ENCODE measurements at places on chromosomes 5 and 9.
A peak's percentile ranks its signal among the peaks of the same experiment; 100 is the strongest.

- no peak for DNase-seq
Observed at GRCh38 chr9:93949073-93949693, 6.0 kb downstream of the BARX1 start.

- DNase-seq, result no peak
Observed at GRCh38 chr9:79154806-79155205, 417.0 kb upstream of the TLE4 start.

GRCh38 chr9:20028849-20029231 lies 240.0 kb upstream of the SLC24A2 start:
- no peak for DNase-seq

- DNase-seq, result no peak
Observed at GRCh38 chr9:89405826-89406225, 87.5 kb downstream of the SECISBP2 start.

DNA sequence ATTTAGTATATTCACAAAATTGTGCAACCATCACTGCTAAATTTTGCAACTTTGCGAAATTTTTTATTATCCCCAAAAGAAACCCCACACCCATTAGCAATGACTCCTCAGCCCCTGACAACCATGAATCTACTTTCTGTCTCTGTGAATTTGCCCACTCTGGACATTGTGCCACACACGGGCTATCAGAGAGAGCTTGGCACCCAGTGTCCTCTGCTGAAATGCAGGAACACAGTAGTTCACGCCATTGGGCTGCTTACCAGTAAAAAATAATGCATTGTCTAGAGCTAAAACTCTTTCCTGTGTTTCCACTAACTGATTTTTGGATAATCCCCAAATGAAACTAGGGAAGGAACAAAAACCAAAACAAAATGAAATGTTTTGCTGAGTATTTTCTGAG lies 60.0 kb downstream of the HRH2 start:
- no peak for DNase-seq

DNA sequence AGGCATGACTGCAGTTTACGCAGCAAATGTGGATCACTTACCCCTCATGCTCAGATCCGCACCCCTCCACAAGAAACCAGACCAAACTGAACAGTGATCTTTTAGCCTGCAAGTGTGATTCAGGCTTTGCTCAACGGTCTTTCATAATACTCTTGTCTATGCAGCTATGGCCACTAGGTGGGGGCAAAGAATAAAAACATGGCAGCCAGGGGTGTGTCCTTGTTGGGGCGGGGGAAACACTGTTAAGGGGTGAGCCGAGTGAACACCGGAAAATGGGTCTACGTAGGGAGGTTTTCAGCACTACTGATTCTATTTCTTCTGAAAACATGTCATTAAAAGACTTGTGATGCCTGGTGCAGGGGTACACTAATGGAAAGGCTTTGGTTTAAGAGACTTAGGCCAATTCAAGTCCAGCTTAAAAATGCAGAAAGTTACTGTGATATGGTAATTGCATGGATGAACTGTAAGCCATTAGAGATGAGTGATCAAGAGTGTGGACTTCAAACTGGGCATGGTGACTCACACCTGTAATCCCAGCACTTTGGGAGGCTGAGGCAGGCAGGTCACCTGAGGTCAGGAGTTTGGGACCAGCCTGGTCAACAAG lies 49.9 kb upstream of the GPR151 start:
- DNase-seq, result no peak

DNA sequence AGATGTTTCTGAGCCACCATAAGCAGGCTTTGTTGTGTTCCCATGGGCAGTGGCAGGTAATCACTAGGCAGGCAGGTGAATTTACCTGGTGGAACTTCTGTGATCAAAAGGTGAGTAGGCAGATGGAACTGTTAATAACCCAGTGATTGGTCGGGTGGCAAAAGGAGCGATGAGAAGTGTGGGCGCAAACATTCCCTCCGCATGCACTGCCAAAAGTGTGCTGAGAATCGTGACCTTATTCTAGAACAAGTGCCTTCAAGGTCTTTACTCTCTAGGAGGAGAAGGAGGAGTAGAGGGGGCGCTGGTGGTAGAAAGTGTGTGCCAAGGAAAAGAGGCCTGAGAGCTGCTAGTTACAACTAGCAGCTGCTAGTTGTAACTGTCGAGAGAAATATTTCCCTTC lies 3.3 kb downstream of the OTULINL start:
- no peak for DNase-seq

DNA sequence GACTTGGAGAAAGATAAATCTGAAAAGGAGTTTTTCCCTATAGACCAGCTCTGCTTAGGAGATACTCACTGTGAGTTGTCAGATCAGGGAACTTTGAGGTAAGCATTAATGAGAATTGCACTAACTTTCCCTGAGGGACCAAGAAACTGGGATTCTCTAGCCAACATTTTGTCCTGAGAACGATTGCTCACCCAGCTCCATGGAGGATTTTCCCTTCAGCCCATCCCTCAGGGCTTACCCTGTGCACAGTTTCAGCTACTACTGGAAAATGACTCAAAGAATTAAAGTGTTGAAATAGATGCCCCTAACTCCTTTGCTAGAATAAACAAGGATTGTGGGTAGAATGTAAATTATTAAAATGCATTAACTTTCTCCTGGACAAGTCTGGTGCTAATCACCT lies 237.2 kb upstream of the IL12B start:
- DNase-seq, result no peak

- DNase-seq, result no peak
Observed at GRCh38 chr9:117121316-117121715, 293.5 kb downstream of the ASTN2 start.

DNA sequence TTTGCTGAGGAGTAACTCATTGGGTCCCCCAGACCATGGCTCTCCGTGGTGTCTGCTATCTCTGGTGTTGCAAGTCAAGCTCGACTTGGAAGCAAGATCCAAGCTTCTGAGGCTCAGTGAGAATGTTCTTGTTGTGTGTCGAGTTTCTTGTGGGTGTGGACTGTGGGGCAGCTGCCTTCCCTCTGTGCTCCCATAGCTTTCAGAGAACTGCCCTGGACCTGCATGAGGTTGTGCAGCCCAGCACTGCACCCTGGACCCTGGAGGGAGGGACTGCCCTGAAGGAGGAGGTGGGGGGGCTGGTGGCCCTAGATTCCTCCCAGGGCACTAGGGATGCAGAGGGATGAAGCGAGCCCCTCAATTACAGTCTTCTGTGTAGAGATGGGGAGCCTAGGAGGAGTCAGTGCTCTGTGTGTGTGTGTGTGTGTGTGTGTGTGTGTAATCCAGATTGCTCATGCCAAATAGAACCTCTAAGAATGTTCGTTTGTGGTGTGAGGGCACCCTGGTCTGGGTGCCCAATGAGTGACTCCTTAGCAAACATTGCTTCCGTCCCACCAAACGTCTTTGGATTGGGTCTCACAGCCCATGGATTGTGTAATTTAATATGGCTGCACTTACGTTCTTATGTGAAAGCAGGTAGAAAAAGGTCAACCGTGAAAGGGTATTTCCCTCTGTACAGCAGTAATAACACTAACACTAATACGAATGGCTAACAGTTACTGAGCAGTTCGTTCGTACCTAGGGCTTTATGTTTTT lies 143.3 kb upstream of the LMX1B start:
- peak; percentile 3 for DNase-seq

DNA sequence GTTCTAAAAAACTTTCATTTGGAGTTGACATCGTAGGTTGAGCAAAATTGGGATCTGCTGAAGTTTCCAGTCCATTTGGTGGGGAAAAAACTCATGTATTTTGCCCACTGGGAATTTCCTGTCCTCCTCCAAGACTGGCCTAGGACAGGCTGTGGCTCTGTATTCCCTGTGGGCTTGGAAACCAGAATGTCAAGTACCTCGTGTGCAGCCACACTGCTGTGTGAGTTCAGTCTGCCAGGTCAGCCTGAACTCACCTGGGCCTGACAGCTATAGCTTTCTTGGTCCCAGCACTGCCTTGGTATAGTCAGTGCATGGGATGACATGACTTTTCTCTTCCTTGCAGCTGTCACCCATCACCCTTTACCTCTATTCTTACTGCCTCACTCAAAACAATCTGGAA lies 35.0 kb upstream of the KLF9 start:
- no peak for DNase-seq

DNA sequence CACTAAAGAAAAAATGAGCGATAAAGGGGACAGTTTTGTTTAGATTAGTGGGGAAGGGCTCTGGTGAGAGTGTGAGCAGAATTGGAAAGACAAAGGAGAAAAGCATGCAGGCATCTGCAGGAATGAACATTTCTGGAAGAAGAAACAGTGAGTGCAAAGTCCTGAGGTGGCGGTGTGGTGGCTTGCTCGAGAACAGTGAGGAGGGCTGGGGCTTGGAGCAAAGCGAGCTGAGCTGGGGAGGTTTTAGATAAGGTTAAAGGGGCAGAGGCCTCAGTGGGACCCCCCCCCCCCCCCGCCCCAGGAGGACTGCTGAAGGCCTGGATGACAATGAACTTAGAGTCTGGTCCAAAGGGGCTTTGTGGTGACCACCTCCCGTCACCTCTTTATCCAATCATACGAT lies 202.7 kb upstream of the MVB12B start:
- no peak for DNase-seq

- DNase-seq, result peak; percentile 32
Observed at GRCh38 chr9:132507670-132508469, 74.5 kb upstream of the BARHL1 start.

DNA sequence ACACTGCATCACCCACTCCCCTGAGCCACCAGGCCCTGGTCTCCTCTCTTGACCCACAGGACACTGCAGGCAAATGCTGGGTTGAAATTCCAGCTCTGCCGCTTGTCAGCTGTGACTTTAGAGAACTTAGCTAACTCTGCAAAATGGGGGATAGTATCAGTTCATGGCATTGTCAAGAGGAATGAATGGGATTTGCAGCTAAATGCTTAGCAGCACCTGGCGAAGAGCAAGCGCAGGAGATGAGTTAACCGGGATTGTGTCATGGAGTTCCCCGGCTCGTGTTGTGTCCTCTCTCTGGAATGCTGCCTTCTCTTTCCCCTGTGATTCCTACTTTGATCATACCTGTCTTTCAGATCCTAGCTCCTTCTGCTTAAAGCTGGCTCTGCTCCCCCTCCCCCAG lies 67.1 kb downstream of the DAB2IP start:
- DNase-seq, result no peak

DNA sequence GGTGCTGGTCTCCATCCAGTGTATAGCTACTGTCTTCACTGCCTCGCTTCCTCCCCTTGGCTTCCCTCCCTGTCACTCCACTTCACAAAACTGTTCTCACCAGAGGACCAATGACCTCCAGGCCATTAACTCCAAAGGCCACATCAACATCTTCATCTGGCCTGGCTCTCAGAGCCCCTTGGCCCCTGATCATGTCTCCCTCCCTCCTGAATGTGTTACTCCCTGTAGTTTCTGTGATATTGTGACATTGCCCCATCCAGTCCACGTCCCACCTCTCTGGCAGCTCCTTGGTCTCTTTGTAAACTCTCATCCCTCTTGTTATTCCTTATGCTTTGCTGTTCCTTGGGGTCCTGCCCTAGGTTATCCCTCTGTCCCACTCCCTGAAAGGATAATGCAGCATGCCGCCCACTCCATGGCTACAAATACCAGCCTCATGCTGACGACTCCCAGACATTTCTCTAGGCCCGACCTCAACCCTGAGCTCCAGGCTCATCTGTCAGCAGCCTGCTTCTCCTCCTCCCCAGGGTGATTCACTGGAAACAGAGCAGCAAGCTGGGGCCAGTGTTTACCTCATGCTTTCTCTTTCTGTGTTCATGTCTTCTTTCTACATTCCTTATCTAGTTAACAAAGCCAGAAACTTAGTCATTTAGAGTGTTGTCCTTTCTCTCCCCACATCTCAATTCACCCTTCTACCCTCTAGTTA lies 312.2 kb downstream of the SPOCK1 start:
- no peak for DNase-seq

DNA sequence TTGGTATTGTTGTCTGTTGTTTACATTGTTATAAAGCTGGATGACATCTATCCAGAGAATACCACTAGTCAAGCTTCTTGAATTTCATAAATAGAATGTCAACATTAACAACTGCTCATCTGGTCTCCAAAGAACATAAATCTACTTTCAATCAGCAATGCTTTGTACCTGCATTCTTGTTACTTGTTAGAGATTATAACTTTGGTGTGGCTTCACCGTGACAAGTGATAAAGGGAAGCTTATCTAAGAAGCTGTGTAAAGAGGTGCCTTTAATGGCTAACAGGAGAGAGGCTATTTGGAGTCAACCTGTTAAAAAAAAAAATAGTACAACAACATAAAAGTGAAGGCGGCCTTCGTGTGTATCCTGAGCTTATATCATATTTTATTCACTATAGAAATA lies 41.8 kb downstream of the MUSK start:
- DNase-seq, result no peak

DNA sequence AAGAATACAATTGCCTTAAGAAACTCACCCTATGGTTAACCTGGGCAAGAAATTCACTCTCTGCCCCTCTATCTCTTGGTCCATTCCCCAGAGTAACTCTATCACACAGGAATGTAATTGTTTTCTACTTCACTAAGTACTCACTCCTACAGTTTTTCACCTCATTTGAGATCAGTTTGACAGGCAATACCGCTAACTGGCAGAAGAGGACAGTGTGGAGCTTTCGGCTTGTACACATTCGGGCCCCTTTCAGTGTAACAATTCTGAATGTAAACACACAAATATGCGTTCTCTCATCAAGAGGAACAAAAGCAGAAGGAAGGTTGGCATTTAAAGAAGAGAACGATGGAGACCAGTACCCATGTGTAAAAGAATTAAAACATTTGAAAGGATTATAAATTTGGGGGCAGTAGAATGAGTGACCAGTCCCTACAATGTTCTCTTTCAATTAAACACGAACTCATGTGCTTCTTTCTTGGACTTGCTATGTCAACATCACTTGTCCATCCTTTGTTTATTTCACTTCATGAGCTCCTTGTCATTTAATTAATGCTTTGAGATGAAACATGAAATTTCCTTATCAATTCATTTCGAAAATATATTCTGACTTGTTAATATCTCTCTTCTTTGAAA lies 188.5 kb upstream of the GRAMD2B start:
- DNase-seq, result no peak

DNA sequence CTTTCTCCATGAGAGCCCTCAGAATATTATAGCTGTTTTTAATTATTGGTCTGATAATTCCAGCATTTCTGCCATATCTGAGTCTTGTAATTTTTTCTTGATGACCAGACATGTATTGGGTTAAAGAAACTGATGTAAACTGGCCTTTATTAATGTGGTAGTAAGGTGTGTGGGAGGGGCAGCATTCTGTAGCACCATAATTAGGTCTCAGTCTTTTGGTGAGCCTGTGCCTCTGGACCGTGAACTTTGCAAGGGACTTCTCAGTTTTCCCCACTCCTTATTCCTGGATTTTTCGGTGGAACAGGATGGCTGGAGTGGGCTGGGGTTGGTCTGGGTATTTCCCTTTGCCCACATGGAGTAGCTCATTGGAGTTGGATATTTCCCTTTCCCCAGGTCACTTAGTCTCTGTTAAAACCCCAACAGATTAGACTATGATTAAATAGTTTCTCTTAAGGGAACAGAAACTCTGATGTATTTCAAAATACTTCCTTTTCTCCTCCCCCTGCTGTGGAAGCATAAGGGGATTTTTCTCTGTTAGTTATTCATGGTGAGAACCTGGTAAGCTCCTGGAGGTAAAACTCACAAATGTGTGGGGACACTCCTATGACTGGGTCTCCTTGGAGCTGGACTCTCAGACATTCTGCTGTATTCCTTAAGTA lies 52.4 kb downstream of the FSD1L start:
- DNase-seq, result no peak

All from stimulated activated CD4-positive, alpha-beta T cell treated with anti-CD3 and anti-CD28 coated beads, TNF-alpha, amount 100 ng/mL, for 1 hour (primary cell).